Astrocyte of the hippocampus (primary cell): ENCODE measurements at places on chromosomes 3 and 15.
A peak's percentile ranks its signal among the peaks of the same experiment; 100 is the strongest.

DNA sequence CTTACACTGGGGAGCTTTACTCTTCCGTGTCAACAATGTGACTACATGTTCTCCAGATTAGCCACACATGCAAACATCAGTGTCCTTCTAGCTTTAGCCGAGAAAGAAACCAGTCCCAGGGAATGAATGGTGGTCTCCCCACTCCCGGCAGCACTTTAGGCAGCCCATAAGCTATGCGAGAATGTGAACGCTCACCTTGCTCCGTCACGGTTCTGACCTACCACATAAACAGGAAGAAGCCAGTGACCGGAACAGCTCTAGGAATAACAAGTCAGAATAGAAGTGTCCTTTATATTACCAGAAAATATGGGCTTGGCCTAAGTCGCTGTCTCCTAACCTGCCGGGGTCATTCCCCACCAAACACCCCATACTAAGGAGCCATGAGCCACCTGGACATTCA is 98.0 kb upstream of the ABHD17C start:
- DNase-seq, result no peak

- no peak for DNase-seq
Measured at GRCh38 chr3:11144996-11145395, 9.3 kb upstream of the HRH1 start.

DNA sequence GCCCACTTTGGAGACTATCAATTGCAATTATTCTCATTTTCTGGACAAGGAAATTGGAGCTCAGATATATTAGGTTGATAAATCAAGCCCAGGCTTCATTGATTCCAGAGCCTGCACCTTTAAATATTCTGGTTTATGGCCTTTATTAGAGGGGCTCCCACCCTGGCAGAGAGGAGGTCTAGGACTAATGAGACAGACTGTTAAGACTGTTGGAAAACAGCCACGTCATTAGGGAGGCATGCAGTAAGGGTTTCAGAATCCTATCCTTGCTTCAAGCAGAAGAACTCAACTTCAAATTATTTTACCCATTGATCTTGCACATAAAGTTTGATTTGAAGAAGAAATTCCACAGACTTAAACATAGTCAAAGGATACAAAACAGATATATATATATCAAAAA is 33.8 kb upstream of the KCNH8 start:
- no peak for DNase-seq

DNA sequence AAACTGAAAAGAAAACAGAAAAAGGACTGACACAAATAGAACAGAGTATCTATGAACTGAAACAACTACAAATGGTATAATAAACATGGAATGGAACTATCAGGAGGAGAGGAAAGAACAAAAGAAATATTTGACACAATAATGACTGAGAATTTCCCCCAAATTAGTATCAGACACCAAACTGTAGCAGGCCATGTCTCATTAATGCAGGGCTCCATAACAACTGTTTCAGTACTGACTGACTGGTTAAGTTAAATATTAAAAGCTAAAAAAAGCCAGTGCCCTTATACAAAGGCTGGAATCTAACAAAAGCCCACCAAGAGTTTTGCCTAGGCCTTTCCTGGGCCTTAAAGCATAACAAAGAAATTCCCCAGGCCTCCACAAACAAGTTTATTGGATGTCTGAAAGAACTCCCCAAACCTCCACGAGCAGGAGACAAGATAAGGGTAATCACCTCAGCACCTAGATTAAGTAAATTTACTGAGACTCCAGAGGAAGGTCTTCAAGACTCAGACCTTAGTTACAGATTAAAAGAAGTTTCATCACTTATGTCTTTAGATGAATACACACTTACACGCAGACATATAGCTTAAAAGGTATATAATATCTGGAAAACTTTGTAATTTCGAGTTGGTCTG is 45.7 kb downstream of the KPNA1 start:
- no peak for DNase-seq

GRCh38 chr3:171994646-171995428 is 44.5 kb upstream of the FNDC3B start:
- DNase-seq, result peak; percentile 73

- peak; percentile 14 for DNase-seq
Measured at GRCh38 chr15:59885832-59886231, 118.3 kb upstream of the FOXB1 start.

GRCh38 chr3:4816306-4816705 is 162.9 kb upstream of the BHLHE40 start:
- no peak for DNase-seq

DNA sequence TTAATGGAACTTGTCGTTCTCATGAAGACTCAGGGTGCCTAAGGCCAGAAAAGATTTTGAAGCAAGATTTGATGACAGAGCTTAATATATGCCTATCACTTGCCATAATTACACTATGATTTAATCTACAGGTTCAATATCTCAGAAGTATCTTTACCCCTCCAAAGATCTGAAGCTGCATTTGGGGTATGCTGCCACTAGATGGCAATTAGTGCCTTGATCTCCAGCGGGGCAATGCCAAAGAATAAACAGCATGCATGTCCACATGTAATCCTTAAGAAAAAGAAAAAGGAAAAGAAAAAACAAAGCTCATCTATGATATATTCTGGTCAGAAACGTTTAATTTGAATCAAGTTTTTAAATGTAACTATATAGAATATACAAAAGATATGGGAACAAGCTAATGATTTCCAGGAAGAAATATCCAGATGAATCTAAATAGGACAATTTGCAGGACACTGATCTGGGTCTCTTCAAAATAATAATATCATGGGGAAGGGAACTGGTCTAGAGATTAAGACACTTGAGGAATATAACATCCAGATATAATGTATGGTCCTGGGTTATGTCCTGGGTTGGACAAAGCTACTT is 55.0 kb upstream of the SOX14 start:
- peak; percentile 6 for DNase-seq

DNA sequence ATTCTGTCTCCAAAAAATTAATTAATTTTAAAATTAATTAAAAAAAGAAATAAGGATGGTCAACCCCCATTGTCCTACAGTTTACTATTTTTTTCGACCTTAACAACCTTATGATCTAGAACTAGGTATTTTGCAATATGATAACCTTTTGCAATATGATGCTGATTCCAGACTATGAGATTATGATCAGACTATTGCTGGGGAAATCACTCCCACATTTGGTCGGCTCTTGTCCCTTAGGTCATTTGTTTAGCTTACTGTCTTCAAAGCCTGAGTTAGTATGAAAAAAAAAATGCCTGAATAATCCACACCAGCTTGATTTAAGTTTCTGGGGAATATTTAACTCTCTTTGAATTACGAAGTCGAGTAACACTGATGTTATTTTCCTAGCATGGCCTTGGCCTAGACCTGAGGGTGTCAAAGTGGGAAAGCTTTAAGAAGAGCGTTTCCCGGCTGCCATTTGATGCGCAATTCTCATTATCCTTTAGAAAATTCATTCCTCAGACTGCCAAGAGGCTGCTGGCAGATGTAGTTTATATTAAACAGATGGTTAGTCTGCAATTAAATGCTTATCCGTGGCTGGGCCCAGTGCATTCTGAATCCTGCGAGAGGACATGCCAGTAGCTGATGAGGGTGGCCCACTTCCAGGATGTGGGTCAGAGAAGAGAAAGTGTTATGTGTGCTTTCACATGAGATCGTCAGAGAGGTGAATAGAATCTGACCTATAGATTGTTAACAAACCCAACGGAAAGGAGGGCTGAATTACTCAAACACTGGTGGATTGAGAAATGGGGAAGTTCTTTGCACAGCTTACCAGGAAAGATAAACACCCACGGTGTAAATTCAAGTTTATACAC is 496.0 kb upstream of the THBS1 start:
- DNase-seq, result peak; percentile 35

DNA sequence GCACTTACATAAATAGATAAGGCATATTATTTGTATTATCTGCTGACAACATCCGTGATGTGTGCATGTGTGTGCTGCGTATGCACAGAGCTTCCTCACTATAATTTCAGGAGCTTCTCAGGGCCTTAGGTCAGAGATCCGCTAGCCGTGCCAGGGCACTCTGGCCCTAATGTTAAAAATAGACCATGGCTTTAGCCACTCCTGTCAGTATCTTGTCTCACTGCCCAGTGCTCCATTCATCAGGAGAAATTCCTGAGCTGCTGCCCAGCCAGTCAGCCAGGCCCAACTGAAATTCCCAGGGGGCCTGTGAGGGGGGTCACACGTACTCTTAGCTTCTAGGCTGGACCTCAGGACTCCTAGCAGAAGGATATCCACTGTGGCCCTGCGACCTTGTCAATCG is 70.0 kb upstream of the ABHD2 start:
- peak; percentile 61 for DNase-seq

GRCh38 chr3:196569003-196569516 is 600 bp downstream of the FBXO45 start:
- DNase-seq, result peak; percentile 69

- no peak for DNase-seq
Measured at GRCh38 chr3:56754741-56755417, 46.9 kb downstream of the ARHGEF3 start.

DNA sequence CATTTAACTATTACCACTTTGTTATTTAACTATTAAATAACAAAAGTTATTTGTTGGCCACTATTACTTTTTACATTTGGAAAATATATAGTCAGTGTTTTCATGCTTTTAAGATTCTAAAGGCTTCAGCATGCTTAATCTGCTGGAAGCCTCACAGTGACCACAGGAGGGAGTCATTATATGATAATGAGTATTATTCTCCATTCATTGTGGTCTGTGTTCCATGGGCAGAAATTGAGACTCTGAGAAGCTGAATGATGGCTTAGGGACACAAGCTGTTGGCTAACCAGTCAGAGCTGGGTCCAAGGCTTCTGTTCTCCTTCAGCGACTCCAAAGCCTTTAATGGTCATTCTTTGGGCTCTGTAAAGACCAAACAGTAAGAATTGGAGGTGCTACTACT is 64.7 kb downstream of the BFSP2 start:
- DNase-seq, result peak; percentile 71

DNA sequence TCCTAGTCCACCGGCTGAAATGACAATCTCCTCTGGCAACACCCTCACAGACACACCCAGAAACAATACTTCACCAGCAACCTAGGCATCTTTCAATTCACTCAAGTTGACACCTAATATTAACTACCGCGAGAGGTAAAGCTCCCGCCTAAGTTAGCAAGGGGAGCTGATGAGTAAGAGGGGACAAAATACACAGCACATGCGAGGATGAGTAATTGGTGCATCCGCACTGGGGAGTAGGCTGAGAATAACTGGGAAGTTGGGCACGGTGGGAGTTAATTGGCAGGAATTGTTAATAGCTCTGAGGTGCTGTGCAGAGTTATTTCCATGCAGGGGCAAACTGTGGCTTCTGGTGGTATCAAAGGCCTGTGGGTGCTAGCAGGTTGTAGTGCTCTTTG is 14.5 kb upstream of the PLD1 start:
- no peak for DNase-seq

GRCh38 chr3:385151-385550 is 188.6 kb downstream of the CHL1 start:
- peak; percentile 54 for DNase-seq

DNA sequence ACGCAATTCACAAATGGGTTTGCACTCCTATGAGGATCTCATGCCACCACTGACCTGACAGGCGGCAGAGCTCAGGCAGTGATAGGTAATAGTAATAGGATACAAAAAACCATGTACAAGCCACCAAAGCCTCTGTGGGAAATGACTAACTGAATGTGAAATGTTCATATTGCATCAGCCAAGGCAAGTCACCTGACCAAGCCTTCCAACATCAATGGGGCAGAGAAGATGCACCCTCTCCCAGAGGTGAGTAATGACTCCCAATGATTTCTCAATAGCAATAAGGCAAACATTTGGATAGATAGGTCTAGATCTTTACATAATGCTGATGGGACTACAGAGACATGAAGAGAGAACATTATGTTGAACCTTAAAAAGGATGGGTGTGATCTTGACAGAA is 14.9 kb downstream of the CNTN3 start:
- no peak for DNase-seq

DNA sequence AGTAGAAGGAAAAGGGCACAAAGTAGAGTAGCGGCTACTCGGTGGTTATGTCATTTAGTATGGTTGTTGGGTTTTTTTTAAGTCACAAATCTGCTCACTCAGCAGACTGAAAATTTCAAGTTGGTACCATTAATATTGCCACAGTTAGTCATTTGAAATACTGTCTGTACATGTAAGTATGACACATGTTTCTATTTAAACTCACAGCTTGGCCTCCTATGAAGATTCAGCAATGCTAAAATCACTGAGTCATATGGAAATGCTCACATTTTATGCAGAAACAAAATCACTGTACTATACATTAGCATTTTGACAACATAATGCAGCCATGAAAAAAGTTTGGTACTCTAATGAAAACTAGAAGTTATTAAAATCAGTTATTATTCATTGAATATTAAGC is 571.9 kb downstream of the TAFA4 start:
- no peak for DNase-seq

- DNase-seq, result no peak
Measured at GRCh38 chr3:56751056-56751707, 50.6 kb downstream of the ARHGEF3 start.

- DNase-seq, result no peak
Measured at GRCh38 chr3:194079702-194080172, 56.2 kb upstream of the HES1 start.

GRCh38 chr3:184259878-184260723 is 1.3 kb downstream of the CAMK2N2 start:
- DNase-seq, result peak; percentile 76

- DNase-seq, result peak; percentile 89
Measured at GRCh38 chr15:87498560-87498959, 758.0 kb downstream of the NTRK3 start.

- DNase-seq, result peak; percentile 29
Measured at GRCh38 chr3:63908081-63908736, 4.0 kb downstream of the SCAANT1 start.

GRCh38 chr3:35776346-35776745 is 137.0 kb downstream of the ARPP21 start:
- no peak for DNase-seq

GRCh38 chr3:100419406-100419805 is 18.1 kb downstream of the LNP1 start:
- DNase-seq, result no peak

DNA sequence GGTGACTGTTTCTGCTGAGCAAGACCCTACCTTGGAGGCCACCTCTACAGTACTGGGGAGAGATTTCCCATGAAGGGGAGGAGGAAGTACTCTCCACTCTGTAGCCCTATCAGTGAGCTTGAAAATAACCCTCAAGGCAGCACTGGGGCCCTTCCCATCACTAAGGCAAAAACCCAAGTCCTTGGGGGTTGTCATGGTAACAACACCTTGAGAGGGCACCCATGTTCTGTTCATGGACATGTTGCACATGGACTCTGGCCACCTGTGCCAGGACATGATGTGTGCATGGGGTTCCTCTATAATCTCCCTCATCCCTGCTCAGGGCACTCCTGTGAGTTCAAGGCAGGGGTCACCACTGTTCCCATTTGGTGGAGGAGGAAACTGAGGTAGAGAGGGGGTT is 10.9 kb upstream of the CDC25A start:
- DNase-seq, result no peak

DNA sequence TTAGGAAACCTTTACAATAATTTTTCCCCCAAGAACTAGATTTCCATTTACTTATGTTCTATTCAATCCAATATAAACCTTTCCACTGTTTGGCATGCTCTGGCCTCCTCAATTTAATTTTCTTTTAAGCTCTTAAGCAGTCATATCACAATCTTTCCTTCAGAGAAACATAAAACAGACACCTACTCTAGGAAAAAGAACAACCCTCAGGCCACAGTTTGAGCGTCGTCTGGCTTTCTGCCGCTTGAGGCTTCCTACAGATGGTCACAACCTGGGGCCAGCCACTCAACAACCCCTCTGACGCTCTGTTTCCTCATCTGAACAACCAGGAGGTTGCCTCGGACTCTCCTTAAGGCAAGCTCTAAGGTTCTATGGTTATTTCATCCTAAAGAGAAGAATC is 143.3 kb downstream of the ADAMTS17 start:
- DNase-seq, result no peak
